Mesothelial cell of epicardium (in vitro differentiated cells): ENCODE measurements at places on chromosomes 6 and 20. TPM values are rescaled to one million over a fixed set of nuclear protein-coding genes. Genes with fewer than 3 reads are reported as not detected.
A peak's percentile ranks its signal among the peaks of the same experiment; 100 is the strongest.

- H3K4me3 ChIP-seq = peak overlapping the region; percentile 67
- peaks cover 96% of the 10 kb centered on the region for H3K27me3 ChIP-seq
- no peak overlapping the region for H3K27ac ChIP-seq
- DNase-seq = no peak
Measured at GRCh38 chr6:31498748-31499147, 803 bp downstream of the MICB start.

DNA sequence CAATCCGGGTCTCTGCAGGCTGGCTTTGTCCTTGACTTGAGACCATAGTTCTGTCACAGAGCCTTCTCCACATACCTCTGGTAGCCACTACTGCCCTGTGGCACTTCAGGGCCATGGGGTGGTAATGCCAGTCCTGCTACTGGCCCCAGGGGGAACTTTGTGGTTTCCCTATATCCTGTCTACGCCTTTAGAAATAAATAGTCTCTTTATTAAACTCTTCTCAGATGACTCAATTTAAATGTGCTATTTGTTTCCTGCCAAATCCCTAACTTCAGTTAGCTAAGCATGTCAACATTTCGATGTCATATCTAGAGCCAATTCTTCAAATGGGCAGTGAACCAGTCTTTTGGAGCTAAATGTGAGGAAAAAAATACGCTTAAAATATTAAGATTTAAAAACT, 60.1 kb downstream of the SEL1L2 start:
- H3K27ac ChIP-seq = no peak overlapping the region
- DNase-seq = no peak
- H3K36me3 ChIP-seq = no peaks in the 10 kb centered on the region
- no peaks in the 10 kb centered on the region for H3K4me1 ChIP-seq
- no peak overlapping the region for H3K4me3 ChIP-seq

DNA sequence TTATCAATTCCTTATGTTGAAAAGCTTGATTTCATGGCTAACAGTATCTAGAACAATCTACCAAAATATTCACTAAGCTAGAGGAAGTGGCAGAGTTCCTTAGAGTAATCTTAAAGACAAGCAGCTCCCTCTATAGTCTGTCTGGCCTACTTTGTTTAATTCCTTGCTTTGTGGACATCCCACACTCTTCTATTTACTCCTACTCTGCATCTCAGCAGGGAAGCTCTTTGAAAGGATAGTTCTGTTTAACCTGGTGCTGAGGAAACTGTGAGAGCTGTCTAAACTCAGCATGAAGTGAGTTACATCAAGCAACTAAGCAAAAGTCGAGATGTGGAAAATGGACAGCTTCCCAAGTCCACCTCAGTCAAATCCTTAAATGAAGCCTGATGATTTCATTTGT, 4.3 kb downstream of the REV3L start:
- DNase-seq = no peak
- no peaks in the 10 kb centered on the region for H3K36me3 ChIP-seq
- peak overlapping the region; percentile 75 for H3K27ac ChIP-seq
- no peaks in the 10 kb centered on the region for H3K27me3 ChIP-seq
- no peak overlapping the region for H3K4me3 ChIP-seq

PEDS1 gene
- total RNA-seq = 30.3 to 32.3 TPM (median 30.3 TPM) in 3 replicates

TBC1D7 gene
- total RNA-seq = 25.3 to 26.8 TPM (median 26.4 TPM) in 3 replicates

UST gene
- total RNA-seq = 5.9 to 6.6 TPM (median 6.3 TPM) in 3 replicates

TCF15 gene
- total RNA-seq = 0.74 to 0.90 TPM (median 0.75 TPM) in 3 replicates
